ENCODE measurements at places on chromosomes 7 and 10.
A peak's percentile ranks its signal among the peaks of the same experiment; 100 is the strongest.

DNA sequence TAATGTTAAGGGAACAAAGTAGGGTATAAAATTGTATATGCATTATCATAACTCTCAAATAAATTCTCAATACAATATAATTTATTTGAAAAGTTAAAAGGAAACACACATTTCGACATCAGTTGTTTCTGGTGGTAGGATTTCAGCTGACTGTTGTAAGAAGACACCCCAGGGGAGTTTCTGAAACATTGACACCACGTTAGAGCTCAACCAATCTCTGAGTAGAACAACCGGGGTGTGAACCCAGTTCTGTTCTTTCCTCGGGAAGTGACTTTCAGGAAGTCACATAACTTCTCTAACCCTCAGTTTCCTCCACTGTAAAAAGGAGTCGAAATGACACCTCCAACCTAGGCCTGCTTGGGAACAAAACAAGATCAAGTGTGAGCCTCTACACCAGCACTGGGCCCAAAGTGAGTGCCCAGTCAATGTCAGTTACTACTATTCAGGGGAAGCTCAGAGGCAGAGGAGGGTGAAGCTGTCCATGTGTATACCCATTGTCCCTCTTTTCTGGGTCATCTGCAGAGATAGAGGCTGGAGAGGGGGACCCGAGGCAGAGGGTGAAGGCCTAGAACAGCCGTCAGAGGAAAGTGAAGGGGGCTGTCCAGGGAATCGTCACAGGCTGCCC lies 67.1 kb downstream of the AOAH start:
- no peak for DNase-seq

DNA sequence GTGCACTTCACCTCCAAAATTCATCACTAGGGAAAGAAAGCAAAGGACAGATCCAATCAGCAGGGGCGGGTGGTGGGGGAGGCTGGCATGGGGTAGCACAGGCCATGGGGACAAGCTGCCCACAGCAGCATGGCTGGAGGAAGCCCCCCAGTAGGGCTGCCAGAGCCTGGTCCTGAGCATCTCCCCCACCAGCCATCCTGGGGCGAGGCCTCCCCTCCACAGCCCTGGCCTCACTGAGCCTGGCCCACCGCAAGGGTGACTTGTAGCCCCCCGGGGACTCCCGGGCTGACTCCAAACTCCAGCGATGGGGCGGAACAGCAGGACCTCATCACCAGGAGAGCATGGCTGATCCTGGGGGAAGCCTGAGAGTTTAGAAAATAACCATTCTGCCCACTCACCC lies 92.4 kb upstream of the TCERG1L start:
- no peak for DNase-seq

DNA sequence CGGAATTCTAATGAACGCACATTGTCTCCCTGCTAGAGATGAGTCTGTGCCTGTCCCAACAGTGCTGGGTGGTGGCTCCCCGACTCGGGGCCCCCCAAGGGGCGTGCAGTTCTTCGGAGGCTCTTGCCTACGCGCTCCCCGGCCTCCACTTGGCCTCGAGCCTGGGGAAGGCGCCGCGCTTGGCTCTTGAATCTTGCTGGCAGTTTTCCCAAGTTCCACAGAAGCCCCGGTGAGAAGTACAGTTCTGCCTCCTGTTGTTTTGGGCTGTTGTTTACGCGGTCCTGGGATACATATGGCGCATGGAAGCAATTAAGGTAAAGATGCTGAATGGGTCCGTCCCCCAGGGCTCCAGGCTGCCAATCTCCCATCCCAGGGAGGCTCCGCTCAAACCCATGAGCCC lies 32.6 kb upstream of the UNCX start:
- DNase-seq: no peak

- no peak for DNase-seq
Observed at GRCh38 chr10:132643709-132644526, 106.3 kb downstream of the INPP5A start.

- DNase-seq: no peak
Observed at GRCh38 chr7:22630069-22630468, 96.9 kb upstream of the IL6 start.

DNA sequence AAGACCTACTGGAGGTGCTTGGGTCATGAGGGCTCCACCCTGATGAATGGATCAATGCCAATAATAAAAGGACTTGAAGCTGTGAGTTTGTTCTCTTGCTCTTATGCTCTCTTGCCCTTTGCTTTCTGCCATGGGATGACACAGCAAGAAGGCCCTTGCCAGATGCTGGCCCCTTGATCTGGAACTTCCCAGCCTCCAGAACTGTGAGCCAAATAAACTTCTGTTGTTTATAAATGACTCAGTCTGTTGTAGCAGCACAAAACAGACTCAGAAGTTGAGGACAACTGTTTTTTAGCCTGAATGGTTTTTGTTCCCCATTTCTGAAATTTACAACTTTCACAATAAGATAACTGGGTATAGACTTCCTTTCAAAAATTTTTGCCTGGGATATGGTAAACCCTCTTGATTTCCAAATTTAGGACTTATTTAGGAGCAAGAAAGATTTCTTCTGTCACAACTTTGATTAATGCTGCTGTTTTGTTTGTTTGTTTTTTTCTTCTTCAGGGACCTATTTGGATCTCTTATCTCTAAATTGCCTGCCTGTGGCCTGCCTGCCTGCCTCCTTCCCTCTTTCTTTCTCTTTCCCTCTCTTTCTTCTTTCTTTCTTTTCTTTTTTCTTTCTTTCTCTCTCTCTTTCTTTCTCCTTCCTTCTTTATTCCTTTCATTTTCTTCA lies 12.1 kb downstream of the ENTPD1 start:
- DNase-seq: peak; percentile 41

DNA sequence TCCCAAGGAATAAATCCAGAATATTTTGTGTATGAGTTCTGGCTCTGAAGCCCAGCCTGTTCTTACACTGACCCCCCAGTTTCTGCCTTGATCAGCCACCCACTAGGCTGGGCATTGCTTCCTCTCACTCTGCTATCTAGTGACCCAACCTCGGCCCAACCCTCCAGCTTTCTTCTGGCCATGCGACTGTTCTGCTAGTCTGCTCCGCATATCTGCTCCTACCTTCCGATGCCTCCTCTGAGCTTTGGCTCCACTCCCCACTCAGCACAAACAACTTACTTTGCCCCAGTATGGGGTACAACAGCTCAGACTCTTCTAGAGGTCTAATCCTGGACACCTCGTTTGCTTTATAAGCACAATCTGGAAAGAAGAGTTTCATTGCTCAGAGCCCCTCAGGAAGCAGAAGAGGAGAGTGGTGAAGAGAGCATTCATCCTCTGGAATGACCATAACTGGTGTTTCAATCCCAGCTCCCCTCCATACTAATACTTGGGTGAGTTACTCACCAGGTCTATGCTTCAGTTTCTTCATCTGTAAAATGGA lies 99.6 kb downstream of the NPSR1 start:
- DNase-seq: no peak

GRCh38 chr10:96222441-96222840 lies 48.9 kb downstream of the BLNK start:
- no peak for DNase-seq

DNA sequence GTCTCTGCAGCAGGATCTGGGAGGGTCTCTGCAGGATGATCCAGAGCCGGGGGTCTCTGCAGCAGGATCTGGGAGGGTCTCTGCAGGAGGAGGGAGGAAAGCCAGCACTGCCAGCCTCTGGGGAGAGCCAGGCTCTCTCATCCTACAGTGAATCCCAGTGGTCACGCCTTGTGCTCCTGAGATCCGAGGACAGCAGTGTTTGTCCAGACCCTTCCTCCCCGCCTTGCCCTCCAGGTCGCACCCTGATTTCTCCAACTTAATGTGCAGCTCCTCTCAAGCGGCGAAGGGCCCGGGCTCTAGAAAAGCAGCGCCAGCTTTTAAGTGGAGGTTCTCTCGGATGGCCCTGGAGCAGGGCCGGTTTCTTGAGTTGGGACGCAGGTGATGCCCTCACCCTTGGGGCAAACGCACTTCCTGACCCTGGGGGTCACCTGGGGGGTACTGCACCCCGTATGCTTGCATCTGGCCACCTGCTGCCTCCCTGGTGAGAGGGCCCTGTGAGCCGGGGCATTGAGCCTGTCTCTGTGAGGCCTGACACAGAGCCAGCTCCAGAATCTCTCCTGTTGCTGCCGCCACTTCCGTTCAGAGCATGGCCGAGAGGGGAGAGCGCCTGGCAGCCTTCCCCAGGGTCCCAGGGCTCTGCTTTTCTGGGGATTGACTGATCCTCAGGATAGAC lies 111.6 kb downstream of the ACTR3B start:
- no peak for DNase-seq

DNA sequence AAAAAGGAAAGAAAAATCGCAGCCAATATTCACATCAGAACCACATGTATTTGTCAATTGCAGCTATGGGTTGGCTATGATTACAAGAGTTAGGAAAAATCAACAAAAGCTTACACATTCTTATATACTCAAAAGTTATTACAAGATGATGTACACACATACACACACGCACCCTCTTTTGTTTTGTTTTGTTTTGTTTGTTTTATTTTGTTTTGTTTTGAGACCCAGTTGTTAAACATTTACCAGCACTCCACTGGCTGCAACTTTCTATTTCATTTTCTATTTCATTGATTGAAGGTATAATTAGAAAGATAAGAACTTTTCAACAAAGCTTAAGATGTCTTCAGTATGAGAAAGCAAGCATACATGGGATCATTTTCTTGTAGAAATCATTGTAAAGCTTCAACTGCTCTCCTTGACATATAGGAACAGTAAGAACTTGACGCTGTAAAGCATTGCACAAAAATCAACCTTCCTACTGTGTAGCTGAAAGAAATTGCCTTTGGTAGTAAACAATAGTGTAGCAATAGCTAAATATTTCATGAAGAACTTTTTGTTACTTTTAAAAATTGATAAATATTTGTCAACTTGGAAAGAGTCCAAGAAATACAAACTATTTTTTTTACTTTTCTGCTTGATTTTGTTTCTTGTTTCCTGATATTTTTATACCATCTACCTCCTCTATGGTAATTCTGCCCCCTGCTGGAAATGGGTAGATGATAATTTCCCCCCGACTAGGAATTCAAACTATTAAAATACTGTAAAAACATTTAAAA lies 205.9 kb downstream of the MBL2 start:
- DNase-seq: no peak

GRCh38 chr10:48735836-48736390 lies 51.2 kb downstream of the WDFY4 start:
- DNase-seq: no peak

- DNase-seq: no peak
Observed at GRCh38 chr7:13920053-13920697, 69.3 kb downstream of the ETV1 start.

DNA sequence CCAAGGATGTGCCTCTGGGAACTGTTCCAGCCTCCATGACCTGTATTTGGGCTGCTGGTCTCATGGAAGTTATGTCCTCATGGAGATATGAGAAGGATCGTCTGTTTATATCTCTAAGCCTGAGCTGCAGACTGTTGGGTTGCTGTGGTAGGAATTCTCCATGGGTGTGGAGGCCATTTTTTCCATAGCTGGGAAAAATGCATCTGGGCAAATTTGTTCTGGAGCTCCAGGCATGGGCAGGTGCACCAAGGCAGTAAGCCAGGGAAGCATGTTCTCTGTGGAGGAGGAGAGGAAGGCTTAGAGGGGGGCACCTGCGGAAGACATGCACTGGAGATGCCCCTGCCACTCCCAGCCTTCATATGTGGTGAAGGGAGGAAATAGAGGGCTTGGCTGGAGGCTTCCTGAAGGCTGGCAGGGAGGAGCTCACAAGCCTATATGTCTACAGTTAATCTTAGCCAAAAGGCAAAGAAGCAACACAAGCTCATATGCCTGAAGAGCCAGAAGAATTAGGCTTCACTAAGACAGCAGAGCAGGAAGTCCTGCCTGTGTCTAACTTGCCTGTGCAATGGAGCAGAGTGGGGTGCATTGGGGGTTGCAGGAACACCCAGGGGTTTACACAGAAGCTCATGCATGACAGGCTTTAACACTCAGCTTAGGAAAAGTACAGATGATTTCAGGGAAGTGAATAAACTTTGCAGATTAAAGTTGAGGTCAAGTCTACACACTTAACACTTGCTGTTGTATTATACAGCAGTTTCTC lies 35.1 kb upstream of the CXCL12 start:
- DNase-seq: no peak

- peak; percentile 82 for DNase-seq
Observed at GRCh38 chr10:103661198-103661950, 167.9 kb downstream of the NEURL1 start.

- DNase-seq: no peak
Observed at GRCh38 chr7:147472556-147472955, 1118.0 kb upstream of the C7orf33 start.

DNA sequence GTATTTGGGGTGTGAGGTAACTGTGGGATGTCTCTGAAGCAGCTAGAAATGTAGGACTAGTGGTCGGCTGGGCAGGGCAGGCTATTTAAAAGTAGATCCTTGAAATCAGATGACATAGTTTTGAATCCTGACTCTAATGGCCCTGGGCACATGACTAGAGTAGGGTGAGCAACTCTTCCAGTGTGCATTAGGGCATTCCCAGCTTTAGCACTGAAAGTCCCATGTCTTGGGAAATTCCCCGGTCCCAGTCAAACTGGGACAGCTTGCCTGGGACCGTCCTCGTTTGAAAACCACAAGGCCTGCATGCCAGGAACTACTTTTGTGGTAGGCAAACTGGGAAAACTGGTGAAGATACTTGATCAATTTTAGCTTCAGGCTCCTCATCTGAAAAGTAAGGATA lies 255.3 kb downstream of the PTEN start:
- DNase-seq: no peak

- no peak for DNase-seq
Observed at GRCh38 chr10:74677951-74678350, 148.4 kb upstream of the KAT6B start.

DNA sequence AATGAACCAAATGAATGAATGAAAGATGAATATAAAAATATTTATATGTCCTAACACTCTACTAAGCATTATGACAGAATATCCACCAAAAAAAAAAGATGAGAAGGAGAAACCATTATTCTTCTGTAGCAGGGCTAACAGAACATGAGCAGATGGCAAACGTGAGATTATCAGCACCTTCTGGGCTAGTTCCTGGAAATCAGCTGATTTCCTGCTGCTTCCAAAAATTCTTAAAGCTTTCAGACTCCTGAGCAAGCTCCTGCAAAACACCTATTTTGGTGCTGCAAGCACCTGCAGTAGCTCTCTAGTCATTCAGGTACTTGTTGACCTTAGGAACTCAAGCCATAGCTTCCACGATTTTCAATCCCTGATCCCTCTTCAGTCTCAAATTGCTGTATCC lies 51.8 kb downstream of the NPSR1 start:
- DNase-seq: no peak

- DNase-seq: no peak
Observed at GRCh38 chr10:92688573-92688926, 1.2 kb upstream of the HHEX start.

- DNase-seq: no peak
Observed at GRCh38 chr7:54904986-54905385, 113.8 kb upstream of the EGFR start.

DNA sequence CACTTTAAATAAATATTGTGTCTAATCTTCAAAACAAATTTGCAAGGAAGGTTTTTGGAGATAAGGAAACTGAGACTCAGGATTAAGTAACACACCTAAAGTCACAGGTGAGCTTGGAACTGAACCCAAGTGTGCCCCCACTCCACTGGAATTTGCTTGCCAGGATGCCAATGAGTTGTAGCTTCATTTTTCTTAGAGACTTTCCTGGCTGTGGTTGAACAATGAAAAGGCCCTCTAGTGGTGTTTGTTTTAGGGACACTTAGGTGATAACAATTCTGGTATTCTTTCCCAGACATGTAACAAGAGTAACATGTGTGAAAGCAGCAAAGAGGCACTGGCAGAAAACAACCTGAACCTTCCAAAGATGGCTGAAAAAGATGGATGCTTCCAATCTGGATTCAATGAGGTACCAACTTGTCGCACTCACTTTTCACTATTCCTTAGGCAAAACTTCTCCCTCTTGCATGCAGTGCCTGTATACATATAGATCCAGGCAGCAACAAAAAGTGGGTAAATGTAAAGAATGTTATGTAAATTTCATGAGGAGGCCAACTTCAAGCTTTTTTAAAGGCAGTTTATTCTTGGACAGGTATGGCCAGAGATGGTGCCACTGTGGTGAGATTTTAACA lies 1.5 kb downstream of the IL6 start:
- no peak for DNase-seq
